Stimulated activated CD8-positive, alpha-beta memory T cell treated with anti-CD3 and anti-CD28 coated beads, Interleukin-4, amount 100 ng/mL, for 1 hour (primary cell): ENCODE measurements at places on chromosomes 3 and 15.

DNA sequence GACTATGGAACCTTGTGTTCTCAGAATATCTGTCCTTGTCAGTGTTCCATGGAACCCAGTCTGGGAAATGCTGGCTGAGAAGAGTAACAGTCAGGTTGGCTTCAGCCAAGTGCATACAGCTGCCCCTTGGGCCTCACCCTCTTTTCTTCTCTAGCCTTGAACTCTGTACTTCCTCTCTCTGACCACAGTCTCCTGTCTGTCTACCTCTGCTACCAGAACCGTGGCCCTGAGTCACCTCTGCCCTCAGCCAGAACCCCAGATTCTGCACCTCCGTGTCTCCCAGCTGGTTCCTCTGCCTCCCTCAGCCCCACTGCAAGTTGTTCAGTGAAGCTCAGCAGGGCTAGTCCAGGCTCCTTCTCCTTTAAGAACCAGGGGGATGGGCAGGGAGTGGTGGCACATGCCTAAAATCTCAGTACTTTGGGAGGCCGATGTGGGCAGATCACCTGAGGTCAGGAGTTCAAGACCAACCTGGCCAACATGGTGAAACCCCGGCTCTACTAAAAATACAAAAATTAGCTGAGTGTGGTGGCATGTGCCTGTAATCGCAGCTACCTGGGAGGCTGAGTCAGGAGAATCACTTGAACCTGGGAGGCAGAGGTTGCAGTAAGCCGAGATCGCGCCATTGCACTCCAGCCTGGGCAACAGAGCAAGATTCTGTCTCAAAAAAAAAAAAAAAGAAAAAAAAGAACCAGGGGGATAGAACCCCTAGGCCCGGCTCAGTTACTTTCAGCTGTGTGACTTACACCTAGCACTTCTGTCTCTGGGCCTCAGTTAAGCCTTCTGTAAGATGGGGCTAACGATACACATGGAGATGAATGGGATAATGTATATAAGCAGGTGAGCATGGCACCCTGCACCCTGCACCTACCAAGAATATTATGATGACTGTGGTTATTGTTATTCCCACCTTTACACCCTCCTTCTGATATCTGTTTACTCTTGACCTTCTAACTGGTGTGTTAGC lies 24.3 kb upstream of the TATDN2 start:
- DNase-seq: no peak

- DNase-seq: no peak
These were observed 123.4 kb downstream of the FEZF2 start for GRCh38 chr3:62249855-62250543.

GRCh38 chr15:47293466-47294162 lies 423.7 kb upstream of the SEMA6D start:
- DNase-seq: no peak

- DNase-seq: no peak
These were observed 280.7 kb downstream of the MFSD1 start for GRCh38 chr3:159082519-159082918.

GRCh38 chr3:19348941-19349564 lies 200.7 kb downstream of the KCNH8 start:
- DNase-seq: no peak

- no peak for DNase-seq
These were observed 75.4 kb upstream of the POMGNT2 start for GRCh38 chr3:43181202-43181821.

DNA sequence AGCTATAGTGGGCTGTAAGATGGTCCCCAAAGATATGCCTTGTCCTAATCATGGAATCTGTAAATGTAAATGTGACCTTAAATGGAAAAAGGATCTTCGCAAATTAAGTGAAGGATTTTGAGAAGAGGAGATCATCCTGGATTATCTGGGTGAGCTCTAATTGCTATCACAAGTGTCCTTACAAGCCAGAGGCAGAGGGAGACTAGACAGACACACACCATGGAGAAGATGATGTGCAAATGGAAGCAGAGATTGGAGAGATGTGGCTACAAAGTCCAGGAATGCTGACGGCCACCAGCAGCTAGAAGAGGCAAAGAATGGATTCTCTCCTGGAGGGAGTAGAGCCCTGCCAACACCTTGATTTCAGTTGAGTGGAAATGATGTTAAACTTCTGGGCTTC lies 102.3 kb upstream of the PROK2 start:
- DNase-seq: no peak

GRCh38 chr15:55992769-55993110 lies 672 bp downstream of the NEDD4 start:
- no peak for DNase-seq

DNA sequence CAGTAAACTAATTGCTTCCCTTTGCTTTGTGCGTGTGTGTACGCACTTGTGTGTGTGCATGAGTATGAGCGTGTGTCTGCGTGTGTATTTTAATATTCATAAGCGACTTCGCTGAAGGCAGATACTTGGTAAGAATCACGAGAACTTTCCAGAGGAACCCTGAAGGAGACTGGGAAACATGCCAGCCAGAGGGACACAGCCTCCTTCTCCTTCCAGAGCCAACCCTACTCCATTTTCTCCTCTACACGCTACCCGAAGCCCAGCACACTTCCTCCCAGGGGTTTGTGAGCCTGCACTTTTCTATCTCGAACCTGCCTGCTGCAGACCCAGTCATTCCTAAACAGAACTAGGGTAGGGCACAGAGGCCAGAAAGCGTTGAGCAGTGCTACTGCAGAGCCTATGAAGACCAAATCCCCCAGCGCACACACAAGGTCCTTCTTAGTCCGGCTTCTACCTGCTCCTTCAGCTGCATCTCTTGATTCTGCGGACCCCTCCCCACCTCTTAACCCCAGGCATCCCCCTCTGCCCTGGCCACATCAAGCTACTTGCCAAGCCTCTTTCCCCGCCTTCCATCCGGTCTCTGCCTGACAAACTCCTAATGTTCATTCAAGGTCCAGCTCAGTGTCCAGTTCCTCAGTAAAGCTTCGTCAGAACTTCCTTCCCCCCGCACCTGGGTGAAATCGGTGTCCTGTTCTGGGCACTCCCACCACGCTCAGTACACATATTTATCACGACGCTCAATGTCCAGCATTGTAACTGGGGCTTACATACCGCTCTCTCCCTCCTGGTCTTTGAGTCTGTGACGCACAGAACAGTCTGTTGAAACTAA lies 191.8 kb downstream of the FAM43A start:
- no peak for DNase-seq

GRCh38 chr3:188108703-188109412 lies 45.1 kb upstream of the LPP start:
- DNase-seq: no peak

- no peak for DNase-seq
These were observed 240.7 kb downstream of the SHOX2 start for GRCh38 chr3:157865352-157866000.

DNA sequence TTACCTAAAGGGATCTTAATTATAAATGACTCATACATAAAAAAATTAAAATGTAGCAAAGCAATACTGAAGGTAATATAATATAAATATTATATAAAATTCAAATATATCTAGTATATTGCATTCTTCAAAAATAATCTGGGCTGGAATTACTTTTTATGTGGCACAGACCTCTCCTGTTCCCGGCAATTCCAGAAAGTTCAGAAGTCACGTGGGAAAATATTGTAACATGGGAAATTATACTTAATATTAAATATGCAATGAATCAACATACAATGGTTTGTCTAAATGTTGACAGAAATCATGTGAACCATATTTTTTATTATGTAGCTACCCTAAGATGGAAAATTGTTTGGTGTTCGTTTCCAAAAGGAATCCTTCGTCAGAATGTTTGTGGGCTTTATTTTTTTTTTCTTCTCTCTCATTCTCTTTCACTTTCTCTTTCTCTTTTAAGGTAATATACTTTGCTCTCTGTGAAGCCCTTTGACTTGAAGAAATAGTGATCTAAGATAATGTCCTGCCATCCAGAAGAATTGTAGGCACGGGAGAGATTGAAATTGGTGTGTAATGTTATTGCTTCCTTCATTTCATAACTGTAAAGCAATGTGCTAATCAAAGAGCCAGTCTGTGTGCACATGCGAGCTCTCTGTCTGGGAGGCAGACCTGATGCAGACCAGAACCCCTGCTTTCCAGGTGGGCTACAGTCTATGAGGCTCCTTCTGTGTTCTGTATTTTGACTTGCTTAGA lies 559.4 kb downstream of the NR2F2 start:
- no peak for DNase-seq

DNA sequence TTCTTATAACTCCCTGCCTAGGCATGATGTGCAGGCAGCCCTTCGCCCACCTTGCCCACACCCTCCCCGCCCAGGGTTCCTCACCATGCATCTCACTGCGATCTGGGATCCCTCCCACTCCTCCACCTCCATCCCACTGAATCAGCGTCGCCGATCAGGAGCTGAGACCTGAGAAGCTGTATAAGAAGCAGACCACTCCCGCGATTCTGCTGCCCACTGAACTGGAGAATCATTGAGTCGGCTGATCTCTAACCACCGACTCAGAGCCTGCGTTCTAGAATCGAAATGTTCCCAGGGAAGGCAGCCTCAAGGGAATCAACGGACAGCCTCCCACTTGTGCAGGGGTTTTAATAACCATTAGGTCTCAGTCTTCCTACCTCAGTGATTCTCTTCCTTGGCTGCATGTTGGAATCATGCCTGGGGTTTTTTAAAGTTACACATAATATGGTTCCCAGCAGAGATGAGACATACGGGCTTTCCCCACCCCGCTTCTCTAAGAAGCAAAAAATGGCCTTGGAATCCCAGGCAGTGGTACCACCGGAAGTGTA lies 60.2 kb downstream of the TMEM44 start:
- no peak for DNase-seq

DNA sequence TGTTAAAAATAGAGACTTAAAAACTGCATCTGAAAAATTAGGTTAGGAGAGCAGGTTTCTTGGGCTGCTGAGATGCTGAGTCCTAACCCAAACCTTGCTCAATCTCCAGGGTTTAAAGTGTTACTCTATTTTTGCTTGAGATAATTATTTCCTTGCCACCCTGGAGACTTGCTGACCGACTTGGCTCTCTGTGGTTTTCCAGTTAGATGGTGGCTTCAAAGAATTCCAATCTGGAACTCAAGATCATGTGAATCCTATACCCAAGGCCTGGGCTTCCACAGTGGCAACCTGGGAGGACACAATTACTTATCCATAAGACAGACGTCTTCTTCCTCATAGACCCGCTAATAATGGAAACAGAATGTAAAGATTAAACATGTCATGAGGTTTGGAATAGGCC lies 47.7 kb downstream of the SUMF1 start:
- no peak for DNase-seq

DNA sequence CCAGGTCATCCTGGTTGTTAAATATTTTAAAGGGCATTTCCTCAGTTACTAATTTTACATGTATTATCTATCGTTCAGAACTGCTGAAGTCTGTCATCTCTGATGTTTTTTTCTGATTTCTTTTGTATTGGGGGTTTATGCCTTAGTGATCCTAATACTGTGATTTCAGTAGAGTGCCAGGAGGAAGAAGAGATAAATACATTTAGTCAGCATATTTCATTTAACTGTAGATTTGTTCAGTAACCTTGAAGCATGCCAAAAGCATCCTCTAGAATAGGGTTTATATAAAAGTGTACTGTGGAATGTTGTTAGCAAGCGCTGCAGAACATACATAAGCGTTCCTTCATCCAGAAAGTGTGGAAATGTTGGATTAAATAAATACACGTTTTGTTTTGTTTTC lies 342.3 kb upstream of the DPPA4 start:
- no peak for DNase-seq

DNA sequence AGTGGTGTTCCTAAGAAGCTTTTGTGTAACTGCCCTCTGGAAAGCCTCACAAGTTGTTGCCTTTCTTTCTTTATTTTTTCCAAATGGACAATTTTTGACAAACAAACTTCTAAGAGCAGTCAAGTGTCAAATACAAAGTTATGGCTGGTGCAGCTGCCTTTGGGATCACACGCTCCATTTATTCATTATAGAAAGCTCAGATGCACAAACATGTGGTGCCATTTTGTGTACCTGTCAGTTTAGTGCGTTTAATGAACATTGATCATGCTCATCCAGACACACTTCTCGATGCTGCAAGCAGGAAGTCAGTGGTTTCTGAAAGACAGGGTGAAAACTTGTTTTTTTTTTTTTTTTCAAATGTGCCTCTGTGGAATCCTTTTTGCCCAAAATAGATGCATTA lies 324.5 kb downstream of the CNTN4 start:
- DNase-seq: no peak

- DNase-seq: peak; percentile 50
These were observed 276.6 kb downstream of the UACA start for GRCh38 chr15:70486451-70487386.

GRCh38 chr3:55988905-55989304 lies 479.4 kb downstream of the ERC2 start:
- DNase-seq: no peak

DNA sequence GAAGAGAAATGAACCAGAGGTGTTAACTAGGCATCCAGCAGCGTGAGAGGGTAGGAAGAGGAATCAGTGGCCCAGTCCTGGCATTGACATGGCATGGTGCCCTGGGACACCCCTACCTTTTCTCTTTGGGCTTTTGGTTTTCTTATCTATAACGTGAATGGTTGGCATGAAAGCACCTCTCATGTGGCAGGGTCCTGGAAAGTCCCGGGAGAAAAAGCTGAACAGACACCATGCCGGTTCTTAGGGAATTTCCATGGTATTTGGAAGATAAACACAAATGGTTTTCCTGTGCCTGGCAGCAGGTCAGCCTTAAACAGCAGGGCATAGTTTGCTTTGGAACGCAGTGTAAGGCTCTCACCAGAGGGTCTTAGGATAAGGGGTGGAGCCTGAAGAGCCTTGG lies 15.4 kb downstream of the ARNT2 start:
- DNase-seq: no peak
